SW480 (cell line): ENCODE measurements at places on chromosomes 7 and 10.

DNA sequence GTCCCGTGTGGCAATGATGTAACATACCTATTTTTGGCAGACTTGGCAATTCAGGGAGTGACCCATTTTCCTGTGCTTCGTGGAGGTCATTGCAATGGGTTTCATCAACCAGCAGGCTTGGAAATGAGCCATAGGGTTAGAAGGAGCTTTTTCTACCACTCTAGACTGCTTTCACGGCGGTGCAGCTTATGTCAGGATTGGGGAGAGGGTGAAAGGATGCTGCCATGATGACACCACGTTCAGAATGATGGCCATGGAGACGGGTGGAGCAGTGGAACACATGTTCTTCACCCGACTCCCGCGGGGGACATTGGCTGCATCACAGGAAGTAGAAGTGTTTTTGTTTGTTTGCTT, 220.2 kb downstream of the EMX2 start:
- DNase-seq: peak; percentile 53

GRCh38 chr10:8065651-8066050, 11.2 kb downstream of the GATA3 start:
- DNase-seq: no peak

- no peak for DNase-seq
These were observed 31.4 kb upstream of the BTBD16 start for GRCh38 chr10:122239578-122240257.

- DNase-seq: no peak
These were observed 343.4 kb downstream of the PRPF18 start for GRCh38 chr10:13930120-13930519.

- DNase-seq: no peak
These were observed 9.6 kb downstream of the SMC3 start for GRCh38 chr10:110577056-110577455.

DNA sequence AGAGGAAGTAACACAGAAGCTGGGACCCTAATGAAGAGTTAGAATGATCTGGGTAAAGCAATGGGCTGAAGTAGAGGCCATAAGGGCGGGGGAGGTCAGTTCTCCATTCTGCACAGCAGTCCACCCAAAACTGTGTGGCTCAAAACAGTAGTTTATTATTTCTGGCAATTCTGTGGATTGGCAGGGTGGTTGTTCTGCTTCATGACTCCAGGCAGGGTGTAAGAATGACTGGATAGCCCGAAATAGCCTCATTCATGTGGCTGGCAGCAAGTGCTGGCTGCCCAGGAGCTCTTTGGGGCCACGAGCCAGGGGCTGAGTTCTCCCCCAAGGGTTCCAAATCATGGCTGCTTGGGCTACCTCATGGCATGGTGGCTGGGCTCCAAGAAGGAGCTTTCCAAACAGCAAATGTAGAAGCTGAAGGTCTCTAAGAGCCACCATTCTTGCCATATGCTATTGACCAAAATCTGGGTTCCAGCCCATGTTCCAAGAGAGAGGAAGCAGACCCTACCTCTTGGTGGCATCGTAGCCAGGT, 315.1 kb upstream of the C7orf33 start:
- DNase-seq: no peak

GRCh38 chr7:97064972-97065587, 40.4 kb upstream of the DLX5 start:
- DNase-seq: peak; percentile 64

DNA sequence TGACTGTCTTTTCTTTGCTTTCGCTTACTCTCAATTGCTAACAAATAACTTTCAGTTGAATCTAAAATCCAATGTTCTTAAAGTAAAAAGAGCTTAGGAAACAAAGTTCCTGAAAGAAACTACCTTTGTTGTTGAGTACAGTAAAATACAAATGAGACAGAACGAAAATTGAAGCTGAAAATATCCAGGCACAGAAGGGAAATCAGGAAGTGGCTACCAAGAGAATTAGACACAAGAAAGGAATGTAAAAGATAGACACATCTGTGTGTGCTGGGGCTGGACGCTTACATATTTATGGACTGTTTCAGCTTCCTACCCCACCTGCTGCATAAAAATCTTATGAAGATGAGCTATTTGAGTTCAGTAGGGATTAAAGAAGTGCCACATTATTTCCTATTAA, 161.7 kb upstream of the PLXDC2 start:
- peak; percentile 22 for DNase-seq

- DNase-seq: peak; percentile 4
These were observed 93.6 kb downstream of the CTNNA3 start for GRCh38 chr10:67602268-67602950.

DNA sequence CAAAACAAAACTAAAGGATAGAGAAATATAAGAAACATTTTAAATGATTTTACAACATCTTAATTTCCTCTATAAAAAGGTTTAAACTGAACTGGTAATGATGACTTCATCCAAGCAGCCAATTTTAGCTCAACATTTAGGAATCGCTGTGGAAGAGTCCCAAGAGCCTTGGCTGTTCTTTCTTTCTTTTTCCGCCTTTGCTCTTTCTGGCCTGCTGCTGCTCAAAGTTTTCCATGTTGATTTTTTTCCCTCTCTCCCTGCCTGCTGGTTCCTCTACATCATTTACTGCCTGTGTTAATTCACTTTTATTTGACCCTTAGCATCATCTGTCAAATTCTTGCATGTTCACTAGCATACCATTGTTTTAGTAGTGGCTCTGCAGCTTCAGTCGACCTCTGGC, 146.9 kb downstream of the EVX1 start:
- no peak for DNase-seq

- no peak for DNase-seq
These were observed 1.9 kb upstream of the VOPP1 start for GRCh38 chr7:55574051-55574717.

GRCh38 chr10:127619546-127620325, 70.6 kb downstream of the NPS start:
- no peak for DNase-seq

DNA sequence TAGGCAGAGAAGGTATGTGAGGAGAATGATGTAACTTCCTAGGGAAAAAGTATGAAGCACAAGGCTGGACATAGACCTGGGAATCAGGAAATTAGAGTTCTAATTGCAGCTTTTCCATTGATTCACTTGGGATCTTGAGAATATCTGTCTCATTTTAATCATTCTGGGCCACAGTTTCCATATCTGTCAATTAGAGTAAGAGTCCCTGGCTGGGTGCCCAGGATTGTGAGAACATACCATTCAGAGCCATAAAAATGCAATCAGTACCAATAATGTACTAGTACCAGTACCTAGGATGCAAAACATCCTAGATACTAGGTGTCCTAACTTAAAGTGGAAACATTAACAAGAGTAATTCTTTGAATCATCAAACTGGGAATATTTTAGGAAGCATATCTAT, 29.6 kb downstream of the CAV1 start:
- DNase-seq: no peak

GRCh38 chr7:128883622-128884448, 21.2 kb downstream of the ATP6V1F start:
- DNase-seq: peak; percentile 58

DNA sequence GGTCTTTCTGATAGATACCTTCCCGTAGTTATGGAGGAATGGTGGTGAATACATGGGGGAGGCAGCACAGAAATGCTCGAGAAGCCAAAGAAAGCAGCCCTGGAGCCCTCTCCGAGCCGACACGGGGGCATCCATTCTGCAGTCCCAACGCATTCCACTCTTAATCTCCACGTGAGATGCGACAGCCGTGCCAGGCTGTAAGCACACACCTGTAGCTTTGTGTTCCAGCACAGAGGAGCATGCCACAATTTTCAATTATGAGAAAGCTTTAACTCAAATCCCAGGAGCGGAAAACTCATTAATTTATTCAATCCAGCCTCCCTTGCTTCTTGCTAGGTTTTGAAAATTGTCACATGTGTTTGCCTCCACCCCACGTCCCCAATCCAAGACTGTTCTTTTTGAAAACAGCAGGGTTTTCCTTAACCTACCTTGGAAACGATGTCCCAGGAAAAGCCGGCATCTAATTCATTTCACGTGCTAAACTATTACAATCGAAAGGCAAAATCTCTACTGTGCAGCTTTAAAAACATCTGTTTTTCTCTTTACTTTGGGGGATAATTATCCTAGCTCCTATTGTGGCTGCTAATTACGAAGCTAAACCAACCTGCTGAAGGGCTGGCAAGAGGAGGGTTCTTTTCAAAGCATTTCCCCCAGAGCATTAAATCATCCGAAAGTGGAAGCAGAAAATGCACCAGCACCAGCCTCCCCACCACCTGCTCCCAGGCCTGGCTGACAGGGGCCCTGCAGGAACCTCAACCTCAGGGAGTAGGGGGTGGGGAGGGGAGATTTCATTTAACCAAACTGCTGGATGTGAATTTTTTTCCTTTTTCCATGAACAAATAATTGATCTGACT, 56.0 kb upstream of the CHST15 start:
- DNase-seq: no peak

GRCh38 chr7:116673457-116673865, 1.5 kb downstream of the MET start:
- DNase-seq: no peak

DNA sequence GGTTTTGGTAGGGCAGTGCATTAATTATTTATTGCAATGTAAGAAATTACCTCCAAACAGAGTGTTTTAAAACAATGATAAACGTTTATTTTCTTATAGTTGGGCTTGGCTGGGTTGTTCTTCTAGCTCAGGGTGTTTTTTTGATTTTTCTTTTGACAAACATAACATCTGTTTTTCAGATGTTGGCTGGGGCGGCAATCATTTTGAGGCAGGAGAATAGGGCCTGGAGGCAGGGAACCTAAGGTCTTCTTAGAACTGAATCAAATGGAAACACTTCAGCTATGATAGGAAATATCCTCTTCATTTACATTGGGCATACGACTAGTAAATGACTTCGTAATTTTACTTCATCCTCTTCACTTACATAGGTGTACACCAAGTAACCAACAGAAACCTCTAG, 47.4 kb upstream of the NAMPT start:
- DNase-seq: no peak

DNA sequence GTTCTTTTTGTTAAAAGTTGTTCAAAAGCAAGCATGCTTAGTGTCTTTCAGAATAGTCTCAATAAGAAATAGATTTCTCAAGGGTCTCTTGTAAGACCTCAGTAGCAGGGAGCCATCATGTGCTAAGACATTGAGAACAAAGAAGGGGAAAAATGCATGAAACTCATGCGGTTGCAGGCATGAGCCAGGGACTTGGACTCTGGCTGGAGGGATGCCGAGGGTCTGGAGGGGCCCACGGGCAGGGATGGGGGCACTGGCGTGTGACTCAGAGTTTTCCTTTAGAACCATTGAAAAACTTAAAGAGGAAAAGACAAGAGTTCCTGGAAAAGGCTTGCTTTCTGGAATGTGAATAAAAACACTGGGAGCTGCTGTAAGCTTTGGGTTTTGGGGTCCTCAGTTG, 253.3 kb downstream of the CCDC3 start:
- no peak for DNase-seq

GRCh38 chr10:74558897-74559296, 267.5 kb upstream of the KAT6B start:
- no peak for DNase-seq

- no peak for DNase-seq
These were observed 18.4 kb upstream of the FRMD4A start for GRCh38 chr10:14349081-14349480.

GRCh38 chr10:103232131-103232673, 13.5 kb upstream of the RPEL1 start:
- DNase-seq: peak; percentile 16

DNA sequence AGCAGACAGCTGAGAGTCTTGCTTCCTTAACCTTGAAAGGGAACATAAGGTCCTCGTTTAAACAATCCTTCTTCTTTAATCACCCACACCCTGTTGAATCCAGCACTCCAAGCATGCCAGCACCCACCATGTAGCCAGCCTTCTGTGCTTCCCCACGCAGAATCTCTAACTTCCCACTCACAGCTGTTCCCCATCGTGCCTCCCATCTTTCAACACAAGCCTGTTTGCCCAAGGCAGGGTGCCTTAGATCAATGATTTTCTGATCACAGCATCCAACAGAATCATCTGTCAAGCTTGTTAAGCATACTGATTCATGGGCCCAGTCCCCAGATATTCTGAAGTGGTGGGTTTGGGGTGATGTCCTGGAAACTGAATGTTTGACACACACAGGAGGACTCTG, 530.8 kb downstream of the SH2D4B start:
- no peak for DNase-seq

- peak; percentile 59 for DNase-seq
These were observed 22.4 kb downstream of the ZFAND2A start for GRCh38 chr7:1137517-1138167.

- no peak for DNase-seq
These were observed 30.0 kb upstream of the C1GALT1 start for GRCh38 chr7:7152315-7152714.

DNA sequence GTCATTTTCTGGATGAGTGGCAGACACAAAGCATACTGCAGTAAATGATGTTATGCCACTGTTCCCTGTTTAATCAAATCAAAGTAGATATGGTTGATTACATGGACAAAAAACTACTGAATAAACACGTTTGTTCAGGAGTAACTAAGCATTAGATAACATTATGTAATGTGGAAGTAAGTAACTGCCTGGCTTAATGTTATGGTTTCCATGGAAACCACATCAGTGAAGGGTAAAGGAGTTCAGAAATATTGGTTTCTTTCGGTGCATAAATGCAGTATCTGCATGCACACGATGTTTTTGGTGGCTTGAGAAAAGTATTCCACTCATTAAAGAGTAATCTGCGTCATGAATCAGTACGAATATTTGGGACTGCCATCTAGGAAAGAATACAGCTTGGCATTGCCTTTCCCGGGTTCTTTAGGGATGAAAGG, 131.3 kb upstream of the PRKCQ start:
- no peak for DNase-seq

- no peak for DNase-seq
These were observed 75.9 kb upstream of the PTPRZ1 start for GRCh38 chr7:121796936-121797656.

GRCh38 chr10:132104062-132104461, 38.3 kb downstream of the JAKMIP3 start:
- DNase-seq: no peak

DNA sequence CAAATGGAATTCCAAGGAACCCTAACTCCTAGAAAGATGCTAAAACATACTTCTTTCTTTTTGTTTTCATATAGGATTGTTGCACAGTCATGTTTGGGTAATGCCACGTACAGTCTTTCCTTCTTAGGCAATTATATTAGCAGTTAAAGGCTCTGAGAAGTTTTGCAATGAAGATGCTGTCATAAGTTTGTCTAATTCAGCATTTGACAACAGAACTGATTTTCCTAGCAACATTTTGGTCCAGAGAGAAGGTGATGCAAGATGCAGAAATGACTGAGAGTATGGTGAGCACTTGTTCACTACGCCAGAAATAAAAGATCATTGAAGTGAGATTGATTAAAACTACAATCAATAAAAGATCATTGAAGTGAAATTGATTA, 184.0 kb upstream of the PLXNA4 start:
- no peak for DNase-seq

- no peak for DNase-seq
These were observed 1250.3 kb downstream of the REEP3 start for GRCh38 chr10:64771253-64772050.
